Left ventricle myocardium inferior (tissue), 1 donor: ENCODE measurements at places on chromosomes 3 and 15. TPM values are rescaled to one million over a fixed set of nuclear protein-coding genes. Genes with fewer than 3 reads are reported as not detected.

Gene GOLGA8G
- total RNA-seq: not detected

- H3K27ac ChIP-seq: no peak overlapping the region
- H3K4me1 ChIP-seq: no peaks in the 10 kb centered on the region
- no peaks in the 10 kb centered on the region for H3K36me3 ChIP-seq
- no peaks in the 10 kb centered on the region for H3K27me3 ChIP-seq
- no peak overlapping the region for H3K4me3 ChIP-seq
- DNase-seq: no peak
These were observed 265.0 kb downstream of the IL20RB start for GRCh38 chr3:137222736-137223225.

DNA sequence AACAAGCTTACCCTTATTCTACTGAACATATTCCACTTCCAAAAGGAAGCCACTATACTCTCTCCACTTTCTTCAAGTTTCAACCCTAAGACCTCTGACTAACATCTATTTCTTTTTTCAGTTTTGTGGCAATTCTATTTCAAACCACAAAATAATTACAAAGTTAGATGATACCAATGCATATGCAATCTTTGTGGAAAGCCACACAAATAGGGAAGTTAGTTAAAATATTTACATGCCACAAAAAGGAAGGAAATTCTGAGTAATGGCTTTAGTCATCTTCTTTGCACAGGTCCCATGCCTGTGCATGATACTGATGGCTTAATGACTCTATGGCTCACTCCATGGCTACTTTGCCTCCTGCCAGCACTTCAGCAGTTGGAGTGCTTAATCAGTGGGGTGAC, 57.0 kb upstream of the MCTP2 start:
- DNase-seq: no peak
- H3K27me3 ChIP-seq: peaks cover 10% of the 10 kb centered on the region
- H3K4me3 ChIP-seq: no peak overlapping the region
- no peaks in the 10 kb centered on the region for H3K36me3 ChIP-seq
- no peak overlapping the region for H3K27ac ChIP-seq

DNA sequence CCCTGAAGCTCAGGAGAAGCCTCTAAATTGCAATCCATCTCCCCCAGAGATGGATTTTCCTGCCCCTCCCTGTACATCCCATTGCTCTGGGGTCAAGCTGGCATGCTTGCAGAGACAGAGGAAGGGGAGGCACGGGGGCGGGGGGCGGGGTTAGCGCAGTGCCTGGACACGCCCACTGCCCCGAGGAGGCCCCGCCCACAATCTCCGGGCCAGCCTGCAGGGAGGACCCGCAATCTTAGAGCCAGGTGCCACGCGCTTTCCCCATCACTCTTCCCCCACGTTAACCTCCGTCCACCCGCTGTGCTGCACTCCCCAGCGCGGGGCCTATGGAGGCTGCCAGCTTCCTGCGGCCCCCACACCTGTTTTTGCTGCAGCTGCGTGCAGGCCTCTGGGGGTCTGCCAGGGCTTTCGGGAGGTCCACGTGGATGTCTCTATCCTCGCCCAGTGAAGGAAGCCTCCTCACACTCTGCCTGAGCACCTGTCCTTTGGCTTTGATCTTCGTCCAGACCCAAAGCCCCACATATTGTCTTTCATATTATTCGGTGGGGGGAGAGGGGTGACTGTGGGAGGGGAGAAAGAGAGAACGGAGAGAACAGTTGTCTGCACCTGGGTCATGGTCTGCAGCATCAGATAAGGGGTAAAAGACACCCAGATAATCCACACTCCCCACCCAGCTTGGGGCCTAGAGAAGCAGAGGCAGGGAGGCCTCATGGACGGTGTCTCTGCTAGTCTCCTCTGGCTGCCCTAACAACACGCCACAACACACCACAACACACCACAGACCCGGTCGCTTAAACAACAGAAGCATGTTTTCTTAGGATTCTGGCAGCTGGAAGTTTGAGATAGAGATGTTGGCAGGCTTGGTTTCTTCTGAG, 118.0 kb upstream of the MEF2A start:
- H3K4me3 ChIP-seq: no peak overlapping the region
- H3K4me1 ChIP-seq: peaks cover 82% of the 10 kb centered on the region
- H3K27ac ChIP-seq: peak overlapping the region; percentile 43

DNA sequence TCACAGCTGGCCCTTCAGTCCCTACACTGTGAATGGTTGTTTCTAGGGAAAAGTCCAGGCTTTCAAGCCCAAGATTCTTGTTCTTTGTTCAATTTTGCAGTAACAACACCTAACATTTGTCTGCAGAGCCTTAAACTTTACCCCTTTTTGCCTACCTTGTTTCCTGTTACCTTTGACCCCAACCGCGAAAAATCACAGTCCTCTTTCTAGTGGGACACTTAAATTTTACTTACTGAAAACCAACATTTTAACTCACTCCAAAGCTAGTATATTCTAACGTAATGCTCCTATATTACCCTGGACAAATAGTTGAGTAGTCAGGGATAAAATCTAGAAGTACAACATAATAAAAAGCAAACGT, 649 bp upstream of the PIK3CB start:
- H3K27ac ChIP-seq: peak overlapping the region; percentile 99
- no peak for DNase-seq
- peak overlapping the region; percentile 92 for H3K4me3 ChIP-seq
- H3K36me3 ChIP-seq: no peaks in the 10 kb centered on the region
- H3K4me1 ChIP-seq: peaks cover 28% of the 10 kb centered on the region
- H3K27me3 ChIP-seq: no peaks in the 10 kb centered on the region

DNA sequence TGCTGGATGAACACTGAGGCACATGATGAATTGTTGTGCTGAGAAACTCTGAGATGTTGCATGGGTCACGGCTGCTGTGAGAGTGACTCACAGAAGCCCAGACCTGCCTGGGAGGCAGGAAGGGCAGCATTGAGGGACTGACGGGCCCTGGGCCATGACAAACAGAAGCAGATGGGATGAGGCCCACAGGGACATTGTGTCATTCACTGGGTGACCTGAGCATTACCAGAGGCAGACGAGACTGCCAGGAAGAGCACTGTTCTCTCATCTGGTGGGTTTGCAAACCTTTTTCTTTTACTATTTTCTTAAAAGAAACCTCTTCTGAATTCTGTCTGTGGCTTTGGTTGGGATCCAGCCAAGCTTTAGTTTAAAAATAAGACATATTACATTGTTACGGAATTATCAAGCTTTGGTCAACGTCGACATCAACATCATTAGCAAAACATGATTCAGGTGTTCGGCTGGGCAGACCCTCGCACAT, 67.8 kb downstream of the BDH1 start:
- peak; percentile 50 for DNase-seq
- no peak overlapping the region for H3K4me3 ChIP-seq
- H3K36me3 ChIP-seq: no peaks in the 10 kb centered on the region
- H3K27me3 ChIP-seq: no peaks in the 10 kb centered on the region

- H3K4me3 ChIP-seq: no peak overlapping the region
- H3K36me3 ChIP-seq: no peaks in the 10 kb centered on the region
- no peak overlapping the region for H3K27ac ChIP-seq
- peaks cover 3% of the 10 kb centered on the region for H3K27me3 ChIP-seq
- no peak for DNase-seq
- H3K4me1 ChIP-seq: no peaks in the 10 kb centered on the region
These were observed 167.5 kb downstream of the EBLN2 start for GRCh38 chr3:73228959-73229358.
